ENCODE measurements at places on chromosomes 5 and 9.

DNA sequence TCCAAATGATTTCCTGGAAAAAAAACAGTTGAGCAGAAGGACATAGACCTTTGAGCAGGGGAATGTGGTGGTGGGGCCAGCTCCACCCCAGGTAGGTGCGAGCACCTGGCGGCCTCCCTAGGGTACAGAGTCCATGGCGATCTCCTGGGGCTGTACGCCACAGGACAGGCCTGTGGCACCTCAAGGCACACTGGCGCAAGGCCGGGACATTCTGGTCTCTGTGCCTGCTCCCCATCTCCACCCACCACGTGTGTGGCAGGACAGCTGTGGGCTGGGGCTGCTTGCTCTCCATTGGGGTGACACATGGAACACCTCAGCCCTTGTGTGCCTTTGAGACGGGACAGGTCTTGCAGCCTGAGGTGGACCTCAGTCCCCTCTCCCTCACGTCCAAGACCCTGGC, 25.2 kb downstream of the WNK2 start:
- DNase-seq: no peak

GRCh38 chr5:178483620-178484019, 106.6 kb downstream of the COL23A1 start:
- no peak for DNase-seq

DNA sequence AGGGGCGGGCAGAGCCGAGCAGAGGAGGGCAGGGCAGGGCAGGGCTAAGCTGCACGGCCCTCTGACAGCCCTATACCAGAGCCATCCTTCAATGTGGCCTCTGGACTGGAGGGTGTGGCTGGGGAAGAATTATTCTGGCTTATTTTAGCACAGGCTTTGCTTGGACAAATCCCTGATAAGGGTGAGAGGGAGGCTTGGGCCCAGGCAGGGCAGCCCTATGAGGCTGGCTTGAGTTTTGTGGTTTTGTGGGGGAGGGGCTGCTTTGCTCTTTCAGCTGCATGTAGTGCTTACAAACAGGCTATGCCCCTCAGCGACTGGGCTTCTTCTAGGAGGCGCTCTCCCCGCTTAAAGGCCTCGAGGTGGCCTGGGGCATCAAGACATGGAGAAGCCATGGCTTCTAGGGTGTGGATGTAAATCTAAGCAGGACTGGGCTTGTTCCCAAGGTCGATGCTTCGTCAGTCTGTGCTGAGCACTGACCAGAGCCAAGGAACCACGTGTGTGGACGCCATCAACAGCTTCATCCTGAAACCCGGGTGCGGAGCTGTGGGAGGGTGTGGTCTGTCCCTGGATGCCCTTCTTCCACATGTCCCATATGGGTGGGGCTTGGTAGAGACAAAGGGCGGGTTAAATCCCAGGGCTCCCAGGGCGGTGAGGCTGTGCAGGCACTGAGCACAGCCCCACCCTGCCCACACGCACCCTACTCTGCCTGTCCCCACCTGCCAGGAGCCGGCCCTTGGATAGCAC, 45.7 kb upstream of the IPPK start:
- no peak for DNase-seq

DNA sequence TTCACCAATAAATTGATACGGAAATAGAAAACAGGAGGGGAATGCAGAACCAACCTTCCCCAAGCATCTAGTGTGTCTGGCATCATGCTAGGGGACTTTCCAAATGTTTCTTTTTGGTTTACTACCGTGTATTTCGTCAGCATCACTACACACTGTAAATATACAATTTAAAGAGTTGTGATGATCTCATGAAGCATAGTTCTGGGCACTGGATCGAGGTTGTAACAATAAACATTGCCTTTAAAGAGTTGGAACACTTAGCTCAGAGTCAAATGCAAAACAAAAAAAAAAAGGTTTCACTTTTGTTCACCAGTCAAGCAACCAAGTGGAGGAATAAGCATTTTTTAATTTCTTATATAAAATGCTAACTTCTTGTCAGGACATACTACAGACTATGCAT, 2.9 kb upstream of the SCAI start:
- DNase-seq: peak; percentile 50

GRCh38 chr9:107274953-107275422, 8.1 kb upstream of the RAD23B start:
- DNase-seq: peak; percentile 97

GRCh38 chr5:149062371-149063016, 368 bp downstream of the SH3TC2 start:
- DNase-seq: peak; percentile 84

DNA sequence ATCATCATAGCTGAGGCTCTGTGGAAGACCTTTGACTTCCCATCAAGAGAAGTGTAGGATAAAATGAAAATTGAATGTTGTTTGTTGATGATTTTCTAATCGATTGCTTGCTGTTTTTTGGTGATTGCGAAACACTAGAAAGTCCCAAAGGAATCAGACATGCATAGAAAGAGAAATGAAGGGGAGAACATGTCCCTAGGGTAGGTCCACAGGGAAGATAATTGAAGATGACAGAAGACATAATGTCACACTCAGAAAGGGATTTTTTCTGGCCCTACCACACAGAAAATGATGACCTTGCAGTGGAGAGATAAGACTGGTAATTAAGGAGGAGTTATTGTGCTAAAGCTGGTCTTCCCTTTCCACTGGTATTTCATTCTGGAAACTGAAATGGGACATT, 62.8 kb downstream of the INSYN2B start:
- DNase-seq: no peak

DNA sequence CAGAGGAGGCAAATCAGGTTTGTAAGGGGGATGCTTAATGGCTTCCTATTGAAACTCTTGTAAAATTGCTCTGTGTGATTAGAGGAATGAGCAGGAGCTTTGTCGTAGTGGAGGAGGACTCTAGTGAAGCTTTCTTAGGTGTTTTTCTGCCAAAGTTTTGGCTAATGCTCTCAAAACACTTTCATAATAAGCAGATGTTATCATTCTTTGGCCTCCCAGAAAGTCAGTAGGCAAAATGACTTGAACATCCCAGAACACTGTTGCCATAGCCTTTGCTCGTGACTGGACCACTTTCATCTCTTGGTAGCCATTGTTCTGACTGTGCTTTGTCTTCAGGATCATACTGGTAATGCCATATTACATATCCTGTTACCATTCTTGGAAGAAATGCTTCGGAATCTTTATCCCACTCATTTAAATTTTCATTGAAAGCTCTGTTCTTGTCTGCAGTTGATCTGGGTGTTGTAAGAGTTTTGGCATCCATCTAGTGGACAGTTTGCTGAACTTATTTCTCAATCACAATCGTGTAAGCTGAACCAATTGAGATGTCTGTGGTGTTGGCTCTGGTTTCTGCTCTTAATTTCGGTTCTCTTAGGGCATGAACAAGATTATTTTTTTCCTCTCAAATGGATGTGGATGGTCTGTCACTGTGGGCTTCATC, 187.6 kb downstream of the COMMD10 start:
- no peak for DNase-seq

- DNase-seq: no peak
These were observed 111.7 kb downstream of the AP3B1 start for GRCh38 chr5:78182838-78183237.

GRCh38 chr5:119411361-119412278, 40.7 kb upstream of the HSD17B4 start:
- no peak for DNase-seq

GRCh38 chr9:7293091-7293490, 506.5 kb downstream of the DMAC1 start:
- no peak for DNase-seq

DNA sequence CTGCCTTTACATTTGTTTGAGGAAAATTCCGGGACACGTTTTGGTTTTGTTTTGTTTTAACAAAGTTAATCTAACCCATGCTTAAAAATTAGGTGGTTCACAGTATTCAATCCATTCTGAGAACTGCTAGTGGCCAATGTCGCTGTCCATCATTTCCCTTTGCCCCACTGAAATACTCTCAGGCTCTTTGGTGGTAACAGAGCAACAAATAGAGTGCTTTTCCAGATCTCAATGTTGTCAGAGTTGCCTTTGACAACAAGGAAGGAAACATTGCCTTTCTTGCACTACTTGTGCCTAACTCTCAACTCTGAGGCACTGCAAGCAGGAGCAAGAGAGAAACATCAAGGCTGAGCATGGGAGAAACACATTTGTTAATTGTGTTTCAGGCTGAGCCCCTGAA, 154.0 kb downstream of the MCTP1 start:
- DNase-seq: no peak

DNA sequence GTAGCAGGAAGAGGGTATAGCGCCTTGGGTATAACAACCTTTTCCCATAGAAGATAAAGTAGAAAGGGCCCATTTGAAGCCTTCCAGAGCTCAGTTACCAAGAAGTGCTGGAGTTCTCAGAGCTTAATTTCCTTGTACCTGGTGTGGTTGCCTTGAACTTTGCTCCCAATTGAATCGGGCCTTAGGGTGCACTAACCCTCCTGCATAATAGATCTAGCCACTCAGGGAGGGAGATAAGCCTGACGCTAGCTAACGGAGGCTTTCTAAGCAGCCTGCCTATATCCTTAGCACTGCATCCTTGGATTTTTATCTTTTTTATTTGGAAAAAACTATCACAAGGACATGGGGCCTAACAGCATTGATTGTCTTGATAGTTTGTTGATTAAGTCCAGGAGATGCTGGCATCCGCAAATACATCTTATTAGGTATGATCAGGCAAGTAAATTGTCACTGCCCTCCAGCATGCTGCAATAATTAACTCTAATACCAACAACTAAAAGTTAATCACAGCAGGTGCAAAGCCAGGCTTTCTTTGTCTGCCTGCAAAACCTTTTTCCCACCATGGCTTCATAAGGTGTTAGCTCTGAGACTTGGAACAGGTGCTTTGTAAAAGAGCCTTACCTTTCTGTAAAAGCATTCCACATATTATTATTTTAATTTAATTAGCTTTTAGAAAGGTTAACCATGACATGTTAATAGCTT, 199.4 kb downstream of the SREK1 start:
- DNase-seq: no peak

DNA sequence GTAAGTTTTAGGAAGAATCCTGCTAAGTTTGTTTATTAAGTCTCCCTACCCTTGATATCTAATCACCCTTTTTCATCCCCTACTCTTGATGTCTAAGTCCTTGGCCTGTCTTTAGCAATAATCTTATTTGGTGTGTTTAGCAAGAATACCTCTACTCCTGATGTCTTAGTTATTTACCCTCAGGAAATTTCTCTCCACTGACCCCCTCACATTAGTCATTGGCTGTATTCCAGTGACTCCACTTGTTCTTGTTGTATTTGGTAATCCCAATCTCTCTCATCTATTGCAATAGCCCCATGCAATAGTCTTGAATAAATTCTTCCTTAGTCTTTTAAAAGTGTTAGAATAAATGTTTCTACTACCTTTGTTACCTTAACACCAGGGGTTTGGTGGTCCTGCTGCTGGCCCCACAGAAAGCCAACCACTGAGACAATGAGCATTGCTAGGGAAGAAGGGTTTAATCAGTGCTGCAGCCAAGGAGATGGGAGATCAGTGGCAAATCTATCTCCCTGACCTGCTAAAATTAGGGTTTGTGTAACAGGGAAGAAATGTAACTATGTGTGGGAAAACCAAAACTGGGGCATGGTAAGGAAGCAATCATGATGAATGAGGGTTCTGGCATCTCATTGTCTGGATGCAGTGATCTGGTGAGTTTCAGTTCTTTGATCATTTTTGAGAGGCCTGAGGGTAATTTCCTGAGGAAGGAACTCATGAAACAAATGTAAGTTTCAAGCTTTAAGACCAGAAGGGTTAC, 236.4 kb upstream of the DAB2 start:
- DNase-seq: no peak

GRCh38 chr5:59716029-59716428, 177.5 kb downstream of the PDE4D start:
- no peak for DNase-seq

DNA sequence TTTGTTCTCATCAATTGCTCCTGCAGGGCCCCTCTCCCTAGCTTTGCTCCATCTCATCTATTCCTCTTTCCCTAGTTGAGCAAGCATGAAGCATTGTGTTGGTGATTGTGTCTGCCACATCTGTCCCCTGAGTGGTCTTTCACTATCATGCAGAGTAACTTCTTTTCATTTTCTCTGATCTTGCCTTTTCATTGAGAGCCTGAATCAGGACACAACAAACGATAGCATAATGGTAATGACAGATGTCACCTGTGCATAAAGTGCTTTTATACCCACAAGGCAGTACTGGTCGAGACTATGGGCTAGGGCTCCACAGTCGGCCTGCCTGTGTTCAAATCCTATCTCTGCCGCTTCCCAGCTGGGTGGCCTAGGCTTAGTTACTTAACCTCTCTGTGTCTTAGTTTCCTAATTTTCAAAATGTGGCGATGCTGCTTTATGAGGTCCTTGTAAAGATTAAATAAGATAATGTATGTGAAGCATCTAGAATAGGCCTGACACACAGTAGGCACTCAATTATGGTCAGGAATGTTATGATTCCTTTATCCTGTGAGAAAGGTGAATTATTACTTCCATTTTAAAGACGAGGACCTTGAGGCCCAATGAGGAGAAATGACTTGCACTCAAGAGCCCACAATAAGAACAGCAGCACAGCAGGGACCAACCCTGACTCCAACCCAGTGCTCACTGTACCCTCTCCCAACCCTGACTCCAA, 137.1 kb upstream of the ZNF618 start:
- DNase-seq: no peak

GRCh38 chr9:136081113-136081825, 13.8 kb downstream of the NACC2 start:
- DNase-seq: no peak

- no peak for DNase-seq
These were observed 3.1 kb downstream of the TBC1D9B start for GRCh38 chr5:179904463-179905160.

DNA sequence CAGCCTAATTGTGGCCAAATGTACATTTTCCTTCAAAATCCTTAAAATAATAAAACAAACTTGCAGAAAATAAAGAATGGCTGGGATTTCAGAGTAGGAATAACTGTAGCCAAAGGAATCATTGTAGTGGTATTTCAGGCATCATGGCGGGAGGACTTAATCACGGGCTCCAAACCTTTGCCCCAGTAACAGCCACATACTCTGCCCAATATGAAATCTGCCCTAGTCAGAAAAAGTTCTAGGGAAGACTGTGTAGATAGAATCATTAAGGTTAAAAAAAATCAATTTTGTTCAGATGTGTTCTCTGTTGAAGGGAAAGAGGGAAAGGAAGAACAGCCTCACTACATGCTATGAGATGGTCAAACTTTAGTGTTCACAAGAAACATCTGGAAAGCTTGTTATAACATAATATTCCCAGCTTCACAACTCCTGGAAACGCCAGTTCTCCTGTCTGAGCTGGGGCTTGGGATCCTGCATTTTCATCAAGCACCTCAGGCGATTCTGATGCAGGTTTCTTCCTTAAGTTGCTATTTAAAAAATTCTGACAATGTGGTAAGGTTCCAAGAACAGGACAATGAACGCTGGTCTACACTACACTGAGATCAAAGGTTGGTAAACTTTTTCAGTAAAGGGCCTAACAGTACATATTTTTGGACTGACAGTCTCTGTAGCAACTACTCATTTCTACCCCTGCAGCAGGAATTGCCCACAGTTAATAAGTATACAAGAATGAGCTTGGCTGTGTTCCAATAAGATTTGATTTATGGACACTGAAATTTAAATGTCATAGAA, 87.9 kb downstream of the CEMIP2 start:
- no peak for DNase-seq

DNA sequence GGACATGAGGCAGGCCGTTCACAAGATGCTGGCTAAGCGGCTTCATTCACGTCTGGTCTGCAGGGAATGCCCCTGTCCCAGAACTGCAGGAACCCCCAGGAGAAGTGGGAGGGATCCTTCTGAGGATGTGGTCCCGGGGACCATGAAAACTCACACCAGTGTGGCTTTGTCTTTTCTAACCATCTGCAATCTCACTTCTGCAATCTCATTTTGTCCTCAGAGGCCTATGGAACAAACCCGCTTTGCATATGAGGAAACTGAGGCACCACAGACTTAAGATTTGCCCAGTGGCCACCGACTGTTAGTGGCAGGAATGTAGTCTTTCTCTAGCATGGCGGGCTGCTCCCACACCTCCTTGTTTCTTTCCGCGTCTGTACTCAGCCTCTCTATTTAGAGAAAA, 6.9 kb downstream of the CXCL14 start:
- DNase-seq: no peak

Data from BJ (cell line).